ENCODE measurements at places on chromosomes 3 and 15.

GRCh38 chr3:8743911-8744310, 10.3 kb downstream of the CAV3 start:
- DNase-seq: no peak

- DNase-seq: no peak
These were observed 4.2 kb downstream of the PLSCR1 start for GRCh38 chr3:146540236-146540635.

DNA sequence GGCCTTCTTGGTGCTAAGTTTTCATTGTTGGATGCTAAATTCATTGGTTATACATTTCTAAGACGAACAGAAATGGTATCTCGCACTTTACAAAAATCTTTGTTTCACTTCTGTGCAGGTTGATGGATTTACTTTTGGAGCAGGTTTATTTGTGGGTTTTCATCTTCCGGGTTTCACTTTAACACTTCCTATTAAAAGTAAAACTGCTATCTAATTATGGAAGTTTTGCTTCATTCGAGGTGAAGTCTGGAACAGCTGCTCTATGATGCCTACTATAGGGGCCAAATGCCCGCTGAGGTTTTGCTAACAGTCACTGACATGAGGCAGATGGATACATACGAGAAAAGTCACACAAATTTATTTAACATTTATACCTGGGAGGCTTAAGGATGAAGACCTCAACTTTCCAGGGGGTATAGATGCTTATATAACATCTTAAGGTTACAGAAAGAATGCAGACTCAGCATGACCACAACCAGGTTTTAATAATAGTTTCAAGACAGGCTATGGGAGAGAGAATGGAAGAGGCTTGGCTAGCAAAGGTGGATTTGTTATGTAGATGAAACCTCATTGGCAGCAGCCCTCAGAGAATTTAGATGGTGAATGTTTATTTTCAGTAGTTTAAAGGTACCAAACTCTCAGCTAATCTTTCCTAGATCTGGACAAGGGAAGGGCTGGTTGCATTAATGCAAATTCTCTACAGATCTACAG, 54.2 kb downstream of the OSTN start:
- DNase-seq: no peak

DNA sequence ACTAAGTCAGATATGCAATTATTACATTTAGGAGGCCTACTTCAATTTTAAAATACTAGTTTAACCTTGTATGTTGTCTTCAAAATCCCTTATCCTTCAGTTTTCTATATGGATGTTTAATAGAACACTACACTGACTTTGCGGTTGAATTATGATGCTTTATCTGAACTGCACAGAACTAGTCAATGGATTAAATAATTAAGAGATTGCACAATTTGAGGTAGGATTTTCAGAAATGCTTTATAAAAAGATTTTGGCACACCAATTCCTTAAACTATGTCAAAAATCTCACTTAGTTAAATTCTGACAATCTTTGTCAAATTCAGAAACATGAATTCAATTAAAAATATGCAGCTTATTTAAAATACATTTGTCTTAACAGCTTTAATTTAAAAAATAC, 28.1 kb downstream of the ATOSA start:
- DNase-seq: no peak

DNA sequence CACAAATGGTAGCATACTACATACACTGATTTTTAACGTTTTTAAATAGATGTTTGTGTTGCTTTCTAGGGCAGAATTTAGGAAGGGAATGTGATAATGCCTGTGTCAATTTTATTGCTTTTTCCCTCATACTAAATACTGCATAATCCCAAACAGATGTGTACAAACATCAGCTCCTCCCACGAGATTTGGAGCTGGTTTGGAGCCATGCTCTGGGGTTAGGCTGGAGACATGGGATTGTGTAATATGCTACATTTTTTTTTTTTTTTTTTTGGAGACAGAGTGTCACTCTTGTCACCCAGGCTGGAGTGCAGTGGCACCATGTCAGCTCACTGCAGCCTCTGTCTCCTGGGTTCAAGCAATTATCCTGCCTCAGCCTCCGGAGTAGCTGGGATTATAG, 80.1 kb downstream of the EBLN2 start:
- no peak for DNase-seq

- DNase-seq: no peak
These were observed 52.1 kb downstream of the CRTC3 start for GRCh38 chr15:90581771-90582352.

- DNase-seq: no peak
These were observed 70.7 kb upstream of the ACAD9 start for GRCh38 chr3:128808672-128809071.

- DNase-seq: no peak
These were observed 33.3 kb downstream of the BTLA start for GRCh38 chr3:112466020-112466419.

- DNase-seq: no peak
These were observed 61.0 kb downstream of the TRAK1 start for GRCh38 chr3:42152193-42152592.

DNA sequence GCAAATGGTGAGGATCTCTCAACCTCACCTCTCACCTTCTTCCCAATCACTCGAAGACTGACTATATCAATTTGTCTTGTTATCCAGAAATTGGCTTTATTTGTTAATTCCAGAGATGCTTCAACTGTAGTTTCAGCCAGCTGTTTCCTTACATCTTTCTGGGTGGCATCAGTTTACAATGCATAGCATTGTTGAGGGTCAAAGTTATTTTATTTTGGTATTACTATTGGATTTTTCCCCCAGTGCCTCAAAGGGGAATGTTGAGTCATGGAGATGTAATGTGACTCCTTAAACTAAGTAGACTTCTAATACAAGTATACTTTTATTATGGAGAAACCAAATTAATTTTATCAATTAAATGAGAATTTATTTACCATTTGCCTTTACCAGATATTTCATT, 351.6 kb downstream of the TIGIT start:
- DNase-seq: no peak

DNA sequence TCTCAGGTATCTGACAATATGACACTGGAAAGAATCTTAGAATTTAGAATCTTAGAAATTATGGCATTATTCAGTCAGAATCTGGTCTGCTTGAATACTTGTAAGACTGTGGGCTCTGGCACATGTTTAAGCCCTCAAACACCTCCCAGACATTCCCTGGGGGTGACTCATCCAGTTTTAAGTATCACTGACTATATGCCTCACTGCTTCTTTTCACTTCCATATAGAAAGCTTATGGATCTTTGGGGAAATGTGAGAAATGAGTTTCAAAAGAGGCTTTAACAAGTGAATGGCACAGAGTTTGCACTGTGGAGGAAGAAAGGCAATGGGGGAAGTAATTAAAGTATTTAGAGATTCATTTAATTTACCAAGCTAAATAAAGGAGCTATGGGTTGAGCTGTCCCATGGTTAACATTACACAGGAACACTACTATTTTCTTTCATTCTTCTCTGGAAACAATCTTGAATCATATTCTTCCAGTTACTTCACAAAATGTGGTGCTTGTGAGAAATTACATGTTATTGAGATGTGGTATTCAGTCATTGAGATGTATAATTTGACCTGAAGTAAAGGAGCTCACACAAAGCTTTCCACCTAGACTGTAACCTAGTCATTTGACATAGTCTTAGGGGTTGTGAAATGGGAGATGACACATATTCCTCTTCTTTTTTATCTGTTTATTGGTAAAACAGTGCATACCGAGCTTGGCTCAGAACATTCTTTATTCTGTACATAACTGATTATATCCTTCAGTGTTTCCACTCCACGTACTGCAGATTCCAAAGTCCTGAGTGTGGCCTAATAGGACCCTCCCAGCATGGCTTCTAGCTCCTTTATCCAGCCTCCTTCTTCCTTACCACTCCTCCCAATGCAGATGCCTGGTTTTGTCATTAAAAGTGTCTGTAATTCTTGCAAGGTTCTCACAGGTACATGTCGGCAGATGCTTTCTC, 544.6 kb upstream of the NECTIN3 start:
- no peak for DNase-seq

- DNase-seq: no peak
These were observed 22.7 kb upstream of the LCTL start for GRCh38 chr15:66588537-66588936.

- DNase-seq: no peak
These were observed 149.5 kb upstream of the MCTP2 start for GRCh38 chr15:94081829-94082228.

GRCh38 chr15:76514282-76514681, 177.7 kb downstream of the ISL2 start:
- no peak for DNase-seq

DNA sequence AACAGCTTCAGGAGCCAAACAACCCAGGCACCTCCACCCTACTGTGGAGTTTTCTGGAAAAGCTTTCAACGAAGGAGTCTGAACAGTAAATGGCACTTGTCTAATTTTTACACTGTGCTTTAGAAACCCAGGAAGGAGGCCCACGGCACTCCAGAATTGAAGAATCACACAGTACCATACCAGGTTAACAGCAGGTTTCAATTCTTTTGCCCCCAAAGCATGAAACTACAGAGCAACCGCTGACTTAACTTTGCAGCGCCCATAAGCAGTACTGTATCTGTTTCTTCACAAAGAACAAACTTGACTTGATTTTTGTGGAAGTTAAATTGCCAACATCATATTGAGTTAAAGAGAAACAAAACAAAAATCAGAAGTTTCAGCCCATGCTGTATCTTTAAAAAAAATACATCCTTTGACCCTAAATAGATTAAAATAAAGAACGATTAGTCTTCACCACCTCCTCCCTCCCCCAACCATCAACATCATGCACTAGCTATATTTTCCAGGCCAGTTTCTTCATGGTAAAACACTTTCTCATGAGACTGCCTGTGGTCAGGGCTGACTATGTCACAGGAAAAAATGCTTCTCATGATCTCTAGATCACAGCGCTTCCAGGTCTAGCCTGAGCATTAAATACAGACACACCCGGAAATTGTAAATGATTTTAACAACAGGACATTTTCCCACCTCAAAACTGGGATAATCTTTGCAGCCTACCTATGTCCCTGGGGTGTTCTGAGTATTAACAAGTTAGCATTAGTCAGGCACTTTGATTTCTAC, 456.3 kb downstream of the FOXP1 start:
- DNase-seq: no peak

DNA sequence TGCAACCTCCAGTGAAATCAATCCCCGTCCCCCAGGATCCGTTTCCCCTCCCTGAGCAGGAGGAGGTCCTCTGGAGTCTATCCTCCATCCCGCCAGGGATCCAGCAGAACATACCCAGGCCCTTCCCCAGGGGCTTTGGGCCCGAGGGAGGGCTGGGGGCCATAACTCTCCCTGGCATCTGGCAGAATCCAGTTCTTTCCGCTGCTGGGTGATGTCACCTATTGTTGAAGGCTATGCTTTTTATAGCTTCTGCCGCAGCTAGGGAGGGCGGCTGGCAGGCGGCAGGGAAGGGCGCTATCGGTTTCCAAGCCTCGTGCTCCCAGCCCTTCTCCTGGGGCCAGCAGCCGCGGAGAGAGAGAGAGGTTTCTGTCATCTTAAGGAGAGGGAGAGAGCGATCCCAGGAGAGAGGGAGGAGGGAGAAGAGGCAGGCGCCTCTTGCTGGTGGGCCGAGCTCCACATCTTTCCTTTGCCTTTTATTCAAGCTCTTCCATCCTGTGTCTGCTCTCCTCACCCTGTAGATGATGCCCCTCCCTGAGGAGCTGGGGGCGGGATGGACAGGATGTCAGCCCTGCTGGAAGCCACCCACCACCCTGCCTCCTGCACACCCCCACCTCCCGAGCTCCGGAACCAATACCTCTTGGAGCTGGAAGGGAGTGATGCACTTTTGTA, 120.1 kb downstream of the ANP32A start:
- DNase-seq: no peak

DNA sequence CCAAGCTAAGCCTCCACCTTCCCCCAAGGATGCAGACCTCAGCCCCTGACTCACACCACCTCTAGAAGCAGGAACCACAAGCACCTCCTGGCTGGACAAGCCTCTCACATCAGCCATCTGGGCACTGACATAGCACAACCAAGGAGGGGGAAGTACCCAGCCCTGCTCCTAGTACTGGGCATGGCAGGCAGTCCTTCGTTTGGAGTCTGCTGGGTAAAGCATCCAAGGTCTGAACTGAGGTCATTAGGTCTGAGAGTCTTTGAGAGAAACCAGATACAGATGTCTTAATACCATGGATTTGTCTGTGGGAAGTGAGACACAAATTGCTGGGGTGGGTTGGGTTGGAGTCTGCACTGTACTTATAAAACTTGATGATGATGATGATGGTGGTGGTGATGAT, 61.8 kb downstream of the CCDC33 start:
- no peak for DNase-seq

GRCh38 chr3:76490064-76490463, 549.8 kb upstream of the ROBO2 start:
- DNase-seq: no peak

DNA sequence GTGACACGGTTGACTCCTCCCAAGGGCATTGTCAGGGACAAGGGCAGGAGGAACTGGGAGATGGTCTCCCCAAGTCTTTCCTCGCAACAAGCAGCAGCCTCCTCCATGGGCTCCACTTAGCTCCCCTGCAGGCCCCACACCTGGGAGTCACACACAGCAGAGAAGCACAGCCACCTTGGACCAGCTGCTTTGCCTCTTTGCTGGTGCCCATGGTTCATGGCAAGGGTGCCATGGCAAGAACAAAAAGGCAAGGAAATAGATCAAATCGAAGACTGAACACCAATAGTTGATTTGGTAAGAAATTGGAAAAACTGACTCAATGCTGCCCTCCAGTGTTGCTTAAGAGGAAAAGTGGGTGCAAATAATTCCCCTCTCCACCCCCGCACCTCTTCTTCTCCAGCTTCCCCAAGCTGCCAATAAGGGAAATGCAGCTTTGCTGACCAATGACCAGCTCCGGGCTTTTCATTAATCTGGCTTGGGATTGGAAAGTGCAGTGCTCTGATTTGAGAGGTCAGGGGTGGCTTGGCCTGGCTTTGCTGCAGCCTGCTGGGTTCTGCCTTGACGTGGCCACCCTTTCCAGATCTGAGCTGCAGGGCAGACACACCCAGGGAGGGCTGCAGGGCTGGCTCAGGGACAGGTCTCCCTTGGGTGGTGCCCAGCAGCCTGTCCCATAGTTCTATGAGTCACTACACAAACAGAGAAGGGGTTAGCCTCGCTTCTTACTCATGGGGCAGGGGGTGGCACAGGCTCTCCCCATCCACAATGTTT, 162.0 kb downstream of the KLF13 start:
- DNase-seq: peak; percentile 65

- no peak for DNase-seq
These were observed 2.3 kb downstream of the SUCNR1 start for GRCh38 chr3:151875759-151876158.

GRCh38 chr3:46987743-46988401, 8.4 kb downstream of the NBEAL2 start:
- peak; percentile 82 for DNase-seq

DNA sequence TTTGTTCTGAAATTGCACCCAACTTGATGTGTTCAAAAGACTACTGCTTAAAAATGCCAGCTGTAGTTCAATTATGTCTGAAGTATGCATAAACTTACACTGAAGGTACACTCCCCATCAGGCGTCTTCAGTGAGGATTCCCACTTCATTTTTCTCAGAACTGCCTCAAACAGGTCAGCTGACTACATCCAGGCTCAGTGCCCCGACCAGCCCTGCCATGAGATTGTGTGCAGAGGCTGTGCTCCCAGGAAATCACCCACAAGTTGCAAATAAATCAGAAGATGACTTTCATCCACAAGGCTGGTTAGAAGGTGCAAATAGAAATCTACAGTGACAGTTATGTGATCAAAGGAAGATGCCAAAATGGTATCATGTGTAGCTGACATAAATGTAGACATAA, 51.5 kb downstream of the CTNNB1 start:
- no peak for DNase-seq

- DNase-seq: no peak
These were observed 92.2 kb upstream of the RAP2B start for GRCh38 chr3:153069598-153070510.

Measured in GM18507 (cell line).